T1000 (cell line): ENCODE measurements at places on chromosomes 5 and 9.

DNA sequence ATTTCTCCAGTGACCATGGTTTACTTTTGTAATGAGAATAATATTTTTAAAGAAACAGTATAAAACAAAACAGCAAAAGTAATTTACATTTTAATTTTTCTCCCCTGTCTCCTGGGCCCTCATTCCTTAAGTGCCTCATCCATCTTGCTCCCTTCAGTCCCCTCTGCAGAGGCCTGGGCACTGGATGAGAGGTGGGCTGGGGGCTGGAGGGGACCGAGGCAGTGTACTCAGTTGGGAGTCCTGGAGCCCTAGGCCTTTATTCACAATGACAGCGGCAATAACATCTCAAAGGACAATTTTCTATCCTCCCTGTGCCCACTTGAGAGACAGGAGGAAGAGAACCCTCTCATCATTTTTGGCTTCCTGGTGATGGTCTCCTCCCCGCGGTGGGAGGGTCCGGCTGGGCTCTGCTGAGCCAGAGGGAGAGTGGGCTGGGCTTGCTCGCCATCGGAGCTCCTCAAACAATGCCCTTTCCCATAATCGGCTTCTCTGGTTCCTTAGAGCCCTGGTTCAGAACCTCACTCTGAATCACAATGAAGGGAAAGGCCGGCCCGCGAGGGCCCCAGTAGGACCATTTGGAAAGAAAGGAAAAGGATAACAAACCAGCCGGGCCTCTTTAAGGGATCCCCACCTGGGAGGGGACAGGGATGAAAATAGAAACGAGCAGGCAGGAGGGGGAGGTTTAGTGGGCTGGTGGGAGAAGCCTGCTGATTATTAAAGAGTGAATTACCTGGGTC, 9.7 kb upstream of the SMIM32 start:
- no peak for DNase-seq

GRCh38 chr5:28463728-28464127, 1425.3 kb upstream of the CDH9 start:
- DNase-seq, result no peak

DNA sequence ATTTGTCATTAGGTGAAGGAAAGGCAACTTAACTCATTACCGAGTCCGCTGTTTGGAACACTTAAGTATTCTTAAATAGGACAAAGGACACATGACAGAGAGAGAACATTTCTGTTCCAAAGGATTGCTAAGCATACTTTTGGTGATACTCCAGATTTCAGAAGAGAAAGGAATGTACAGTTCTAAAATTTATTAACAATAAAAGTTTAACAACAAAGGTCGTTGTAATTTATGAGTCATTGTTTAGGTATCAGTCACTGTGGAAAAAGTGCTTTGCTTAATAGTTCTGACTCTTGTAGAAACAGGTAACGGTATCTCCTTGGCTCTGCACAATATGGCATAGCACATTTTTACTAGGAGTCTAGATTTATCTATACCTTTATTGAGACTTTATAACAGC, 36.3 kb upstream of the PAM start:
- DNase-seq, result no peak

DNA sequence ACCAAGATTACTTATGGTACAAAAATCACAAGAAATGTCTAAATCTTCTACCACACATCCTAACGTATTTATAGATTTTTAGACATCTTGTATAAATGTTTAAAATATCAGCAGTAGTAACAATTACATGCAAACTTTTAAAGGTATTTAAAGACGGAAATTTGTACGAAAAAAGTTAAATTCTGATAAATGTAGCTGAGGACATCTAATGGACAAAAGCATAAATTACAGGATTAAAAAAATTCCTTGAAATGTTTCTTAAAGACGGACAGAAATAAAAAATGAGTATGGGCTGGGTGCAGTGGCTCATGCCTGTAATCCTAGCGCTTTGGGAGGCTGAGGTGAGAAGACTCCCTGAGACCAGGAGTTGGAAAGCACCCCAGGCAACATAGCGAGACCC, 15.8 kb downstream of the ERCC8 start:
- no peak for DNase-seq

DNA sequence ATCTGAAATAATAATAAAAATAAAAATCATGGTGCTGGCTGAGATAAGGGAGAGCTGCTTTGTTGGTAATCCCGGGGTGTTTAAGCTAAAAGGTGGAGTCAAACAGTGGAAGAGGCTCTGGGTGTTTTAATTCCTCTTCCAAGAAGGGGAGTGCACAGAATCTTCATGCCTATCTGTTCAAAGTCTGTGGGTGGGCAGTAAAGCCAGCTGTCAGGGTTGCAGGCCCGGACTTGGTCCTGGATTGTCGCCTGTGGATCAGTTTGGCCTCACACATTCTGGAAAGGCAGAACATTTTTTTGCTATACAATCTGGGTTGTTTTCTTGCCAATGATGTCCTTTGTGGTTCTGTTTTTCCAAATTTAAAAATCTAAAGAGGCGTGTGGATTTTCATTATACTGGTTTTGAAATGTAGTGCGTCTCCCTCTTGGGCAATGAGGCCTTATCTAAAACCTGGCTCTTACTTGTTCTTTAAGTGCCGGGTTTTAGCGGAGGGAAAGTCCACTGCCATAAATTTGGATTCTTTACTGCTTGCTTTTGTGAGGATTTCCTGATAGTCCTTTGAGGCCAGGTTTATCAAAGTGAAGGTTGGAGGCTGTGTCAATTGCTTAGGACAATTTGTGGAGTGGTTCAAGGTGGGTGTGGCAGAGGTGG, 5.8 kb downstream of the ANKDD1B start:
- DNase-seq, result no peak

DNA sequence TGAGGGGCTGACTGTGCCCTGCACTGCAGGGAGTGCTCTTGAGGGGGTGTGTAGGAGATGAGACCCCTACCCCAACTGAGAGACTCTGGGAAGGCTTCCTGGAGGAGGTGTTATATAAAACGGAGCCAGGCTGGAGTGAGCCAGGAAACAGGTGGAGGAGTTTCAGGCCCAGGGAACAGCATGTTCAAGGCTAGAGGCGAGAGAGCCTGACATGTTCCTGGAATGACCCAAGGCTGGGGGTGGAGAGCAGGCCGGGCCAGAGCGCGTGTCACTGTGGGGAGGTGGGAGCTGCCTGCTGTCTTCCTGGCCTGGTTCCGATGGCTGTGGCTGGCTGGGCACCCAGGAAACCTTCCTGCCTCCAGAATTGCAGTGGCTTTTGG, 48.7 kb downstream of the RXRA start:
- no peak for DNase-seq

GRCh38 chr9:23229890-23230317, 596.1 kb downstream of the ELAVL2 start:
- no peak for DNase-seq

GRCh38 chr9:73081979-73082657, 69.5 kb upstream of the ANXA1 start:
- DNase-seq, result no peak

- DNase-seq, result no peak
Measured at GRCh38 chr5:50727149-50727496, 60.7 kb downstream of the PARP8 start.

DNA sequence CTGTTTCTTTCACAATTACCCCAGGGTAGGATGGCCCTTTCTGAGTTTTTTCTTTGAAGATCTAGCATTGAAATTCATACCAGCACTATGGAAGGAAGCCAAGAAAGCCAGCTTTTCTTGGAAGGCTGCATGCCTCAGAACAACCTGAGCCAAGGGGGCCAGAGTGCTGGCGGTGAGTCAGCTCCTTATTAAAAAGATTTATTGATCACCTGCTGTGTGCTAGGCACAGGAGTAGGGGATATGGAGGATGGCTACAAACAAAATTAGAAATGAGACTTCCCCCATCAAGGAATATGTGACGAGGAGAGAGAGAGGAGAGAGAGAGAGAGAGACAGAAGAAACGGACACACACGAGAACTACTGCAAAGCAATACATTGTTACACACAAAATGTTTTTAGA, 184.6 kb upstream of the PUM3 start:
- no peak for DNase-seq

DNA sequence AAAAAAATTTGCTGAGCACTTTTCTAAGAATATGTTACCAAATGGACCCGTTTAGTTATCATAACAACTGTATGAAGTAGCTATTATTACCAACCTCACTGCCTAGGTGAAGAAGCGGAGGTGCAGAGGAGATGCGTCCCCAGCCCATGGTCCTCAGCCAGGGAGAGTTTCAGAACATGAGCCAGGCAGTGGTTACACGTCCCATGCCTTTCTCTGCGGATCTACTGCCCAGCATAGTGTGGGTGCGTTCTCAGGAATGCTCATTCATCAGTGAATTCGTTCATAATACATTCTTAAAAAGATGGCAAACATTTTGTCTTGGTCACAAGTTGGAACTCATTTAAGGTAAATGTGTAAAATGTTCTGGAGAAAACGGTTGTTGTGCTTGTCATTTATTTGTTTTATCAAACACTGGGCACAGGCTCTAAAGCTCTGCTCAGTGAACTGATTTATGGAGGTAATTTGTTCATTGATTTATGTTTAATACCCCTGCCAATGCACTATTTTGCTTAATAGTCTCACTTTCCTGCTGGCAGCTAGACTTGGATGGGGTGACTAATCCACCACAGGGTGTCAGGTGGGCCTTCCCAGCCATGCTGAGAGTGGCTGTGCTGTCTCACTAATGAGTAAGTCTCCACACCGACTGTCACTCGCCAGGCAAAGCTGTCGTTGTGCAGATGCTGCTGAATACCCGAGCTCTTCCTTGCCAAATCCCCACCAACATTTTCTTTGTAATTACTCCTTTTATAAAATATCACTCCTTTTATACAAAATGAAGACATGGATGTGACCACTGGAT, 248.8 kb downstream of the TENT4A start:
- no peak for DNase-seq
